Progenitor cell of endocrine pancreas (in vitro differentiated cells): ENCODE measurements at places on chromosomes 4 and X.

- DNase-seq, result no peak
Observed at GRCh38 chrX:136639506-136640176, 8.3 kb upstream of the CD40LG start.

DNA sequence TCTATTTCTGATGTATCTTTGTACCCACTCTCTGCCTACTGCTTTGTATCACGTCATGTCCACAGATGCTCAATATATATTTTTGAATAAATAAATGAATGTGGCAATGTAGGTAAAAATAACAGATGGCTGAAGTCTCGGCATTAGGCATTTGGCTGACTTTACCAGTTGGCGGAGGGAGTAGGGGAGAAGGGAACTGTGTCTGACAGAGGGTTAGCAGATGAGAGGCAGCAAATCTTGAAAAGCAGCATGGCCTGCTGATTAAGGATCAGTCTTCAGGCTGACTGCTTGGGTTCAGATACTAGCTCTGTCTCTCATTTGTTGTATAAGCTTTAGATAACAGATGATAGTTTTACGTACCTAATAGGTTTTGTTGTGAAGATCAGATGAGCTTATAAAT is 31.9 kb upstream of the RASGEF1B start:
- no peak for DNase-seq

DNA sequence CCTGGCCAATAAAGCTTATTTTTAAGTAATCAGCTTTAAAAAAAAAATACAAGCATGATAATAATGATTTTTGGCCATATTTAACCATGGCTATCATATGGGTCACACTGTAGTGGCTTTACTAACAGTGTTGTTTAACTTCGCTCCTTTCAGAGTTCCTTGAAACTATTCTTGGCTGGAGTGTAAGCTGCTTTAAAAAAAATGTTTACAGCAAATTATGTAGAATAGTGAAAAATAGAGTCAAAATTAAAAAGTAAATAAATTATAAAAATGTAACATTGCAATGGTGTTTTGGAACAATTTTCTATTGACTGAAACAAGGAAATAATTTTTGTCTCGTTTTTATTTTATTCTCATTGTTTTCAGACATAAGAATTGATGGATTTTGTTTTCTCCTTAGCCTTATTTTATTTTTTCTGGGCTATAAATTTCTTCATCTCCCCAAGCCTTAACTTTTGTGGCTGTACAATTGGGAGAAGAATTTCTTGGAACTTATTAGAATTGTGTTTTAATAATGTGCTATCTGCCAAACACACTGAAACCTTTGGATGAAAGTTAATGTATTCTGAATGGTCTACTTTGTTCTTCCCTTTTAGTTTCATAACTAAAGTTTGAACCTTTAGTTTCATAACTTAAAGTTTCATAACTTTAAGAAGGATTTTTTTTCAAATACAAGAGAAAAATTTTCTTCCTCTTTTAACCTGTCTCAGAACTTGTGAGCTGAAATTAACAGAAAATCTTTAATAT is 182.0 kb downstream of the ARHGAP24 start:
- DNase-seq, result no peak

DNA sequence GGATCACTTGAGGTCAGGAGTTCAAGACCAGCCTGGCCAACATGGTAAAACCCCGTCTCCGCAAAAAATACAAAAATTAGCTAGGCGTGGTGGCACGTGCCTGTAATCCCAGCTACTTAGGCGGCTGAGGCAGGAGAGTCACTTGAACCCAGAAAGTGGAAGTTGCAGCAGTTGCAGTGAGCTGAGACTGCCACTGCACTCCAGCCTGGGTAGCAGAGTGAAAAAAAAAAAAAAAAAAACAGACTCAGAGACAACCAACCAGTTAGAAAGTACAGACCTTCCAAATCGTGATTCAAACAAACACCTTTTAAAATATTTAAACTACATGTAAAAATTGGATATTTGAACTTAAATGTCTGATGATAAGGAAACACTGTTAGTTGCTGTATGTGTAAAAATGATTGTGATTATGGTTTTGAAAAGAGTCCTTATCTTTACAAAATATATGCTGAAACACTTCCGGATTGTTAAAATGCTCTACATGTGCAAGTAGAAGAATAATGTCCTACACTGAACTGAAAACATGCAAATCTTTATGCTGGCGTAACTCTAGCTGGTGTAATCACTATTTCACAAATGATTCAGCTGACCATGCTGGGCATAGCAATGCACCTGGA is 37.8 kb downstream of the SH3KBP1 start:
- no peak for DNase-seq

GRCh38 chrX:96447161-96447560 is 237.5 kb upstream of the DIAPH2 start:
- no peak for DNase-seq

GRCh38 chr4:141646969-141647368 is 10.6 kb downstream of the IL15 start:
- DNase-seq, result no peak
